ELR (cell line): ENCODE measurements at places on chromosomes 6 and 20.
A peak's percentile ranks its signal among the peaks of the same experiment; 100 is the strongest.

DNA sequence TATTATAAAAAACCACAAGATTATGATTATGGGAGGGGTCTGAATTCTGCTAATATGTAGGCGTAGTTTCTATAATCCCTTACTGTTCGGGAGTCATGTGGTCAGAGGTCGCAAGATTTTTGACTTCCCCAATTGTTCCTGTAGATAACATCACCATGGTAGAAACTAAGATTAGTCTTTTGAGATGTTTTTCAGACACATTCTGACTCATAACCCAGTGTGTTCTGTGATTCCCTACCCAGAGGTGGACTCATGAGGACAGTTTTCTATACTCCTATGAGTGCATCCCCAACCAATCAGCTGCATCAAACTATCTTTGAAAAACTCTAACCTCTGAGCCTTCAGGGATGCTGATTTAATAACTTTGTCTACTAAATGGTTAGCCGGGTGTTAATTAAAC lies 175.5 kb downstream of the RFPL4B start:
- DNase-seq, result no peak

GRCh38 chr6:79450984-79451383 lies 86.2 kb downstream of the LCA5 start:
- DNase-seq, result no peak

- no peak for DNase-seq
Observed at GRCh38 chr6:26086211-26086610, 1.0 kb upstream of the HFE start.

- DNase-seq, result no peak
Observed at GRCh38 chr6:158018041-158018771, 36.5 kb downstream of the SYNJ2 start.

DNA sequence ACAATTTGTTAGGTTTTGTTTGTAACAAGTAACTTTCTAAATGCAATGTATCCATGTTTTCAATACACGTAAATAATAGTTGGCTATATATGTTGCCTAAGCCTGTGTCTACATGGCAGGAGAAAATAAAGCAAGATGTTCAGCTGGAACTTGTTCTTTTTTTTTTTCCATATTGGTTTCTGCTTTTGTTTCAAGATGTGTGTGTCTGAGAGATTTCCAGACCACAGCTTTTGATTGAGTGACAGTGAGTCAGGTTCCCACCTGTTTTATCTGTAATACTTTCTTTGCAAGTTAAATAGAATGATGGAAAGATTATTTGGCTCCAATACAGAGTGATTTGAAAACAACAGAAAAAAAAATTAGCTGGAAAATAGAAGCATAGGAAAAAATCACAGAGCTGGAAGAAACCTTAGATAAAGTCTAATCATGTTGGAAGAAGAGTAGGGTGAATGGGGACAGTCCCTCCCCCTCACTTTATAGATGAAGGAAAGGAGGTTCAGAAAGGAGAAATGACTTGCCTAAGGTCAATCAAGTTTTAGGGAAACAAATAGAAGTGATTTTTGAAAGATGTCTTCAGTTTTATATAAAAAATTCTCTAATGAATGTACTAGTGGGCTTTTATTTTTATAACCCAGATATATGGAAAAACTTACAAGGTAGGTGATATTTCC lies 150.9 kb upstream of the STMND1 start:
- no peak for DNase-seq

GRCh38 chr6:19824058-19824807 lies 12.9 kb upstream of the ID4 start:
- no peak for DNase-seq

DNA sequence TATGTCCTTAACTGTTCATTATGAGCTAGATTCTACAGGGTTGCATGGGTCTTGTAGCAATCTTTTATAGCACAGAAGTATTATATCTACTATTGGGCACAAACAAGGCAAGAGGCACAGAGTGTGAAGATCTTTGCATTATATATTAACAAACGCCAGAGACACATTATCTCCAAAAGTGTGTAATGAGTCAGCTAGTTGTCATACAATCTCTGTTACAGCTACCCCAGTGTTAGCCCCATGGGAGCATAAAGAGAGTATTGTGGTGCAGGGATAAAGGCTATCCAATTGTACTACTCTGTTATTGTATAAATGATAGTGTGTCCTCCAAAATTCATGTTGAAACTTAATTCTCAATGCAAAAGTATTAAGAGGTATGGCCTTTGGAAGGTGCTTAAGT lies 148.4 kb upstream of the RIMS1 start:
- DNase-seq, result no peak

DNA sequence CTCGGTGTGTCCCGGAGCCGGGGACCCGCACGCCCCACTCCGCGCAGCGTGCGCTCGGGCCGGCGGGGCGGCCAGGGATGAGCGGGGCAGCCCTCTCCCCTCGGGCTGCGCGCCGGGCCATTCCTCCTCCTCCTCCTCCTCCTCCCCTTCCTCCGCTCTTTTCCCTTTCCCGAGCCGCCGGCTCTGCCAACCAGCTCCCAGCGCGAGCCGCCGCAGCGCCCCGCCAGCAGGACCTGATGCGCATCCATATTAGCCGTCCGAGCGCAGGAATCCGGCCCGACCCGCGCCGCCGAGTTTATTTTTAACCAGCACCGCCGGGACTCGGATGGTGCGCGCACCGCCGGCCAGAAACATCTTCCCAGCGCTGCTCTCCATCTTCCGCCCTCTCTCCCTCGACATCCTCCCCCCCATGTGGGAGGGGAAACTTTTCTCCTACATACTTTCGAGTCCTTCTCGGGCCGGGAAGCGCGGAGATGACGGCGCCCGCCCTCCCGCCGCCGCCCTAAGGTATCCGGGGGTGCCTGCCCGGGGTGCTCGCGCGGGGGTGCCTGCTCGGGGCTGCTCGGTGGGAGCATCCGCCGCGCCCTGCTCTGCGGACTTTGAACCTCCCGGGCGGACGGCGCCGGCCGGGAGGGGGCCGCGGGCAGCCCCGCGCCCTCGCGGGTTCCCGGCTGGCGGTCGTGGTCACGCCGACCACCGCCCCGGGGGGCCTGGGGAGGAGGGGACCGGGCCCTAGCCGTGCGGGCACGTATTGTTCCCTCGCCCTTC lies 619 bp downstream of the RREB1 start:
- DNase-seq, result peak; percentile 70

DNA sequence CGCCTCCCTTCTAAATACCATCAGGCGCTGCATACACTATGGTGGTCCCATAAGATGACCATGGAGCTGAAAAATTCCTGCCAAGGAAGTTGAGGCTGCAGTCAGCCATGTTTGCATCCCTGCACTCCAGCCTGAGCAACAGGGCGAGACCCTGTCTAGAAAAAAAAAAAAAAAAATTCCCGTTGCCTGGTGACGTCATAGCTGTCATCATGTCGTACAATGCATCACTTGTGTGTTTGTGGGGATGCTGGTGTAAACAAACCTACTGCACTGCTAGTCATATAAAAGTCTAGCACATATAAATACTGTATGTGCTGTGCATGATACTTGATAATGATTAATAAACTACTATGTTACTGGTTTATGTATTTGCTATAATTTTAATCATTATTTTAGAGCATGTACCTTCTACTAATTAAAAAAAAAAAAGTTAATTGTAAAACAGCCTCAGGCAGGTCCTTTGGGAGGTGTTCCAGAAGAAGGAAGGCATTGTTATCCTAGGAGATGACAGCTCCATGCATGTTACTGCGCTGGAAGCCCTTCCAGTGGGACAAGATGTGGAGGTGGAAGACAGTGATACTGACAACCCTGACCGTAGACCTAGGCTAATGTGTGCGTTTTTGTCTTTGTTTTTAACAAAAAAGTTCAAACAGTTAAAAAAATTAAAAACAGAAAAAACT lies 132.6 kb downstream of the BANF2 start:
- DNase-seq, result no peak

DNA sequence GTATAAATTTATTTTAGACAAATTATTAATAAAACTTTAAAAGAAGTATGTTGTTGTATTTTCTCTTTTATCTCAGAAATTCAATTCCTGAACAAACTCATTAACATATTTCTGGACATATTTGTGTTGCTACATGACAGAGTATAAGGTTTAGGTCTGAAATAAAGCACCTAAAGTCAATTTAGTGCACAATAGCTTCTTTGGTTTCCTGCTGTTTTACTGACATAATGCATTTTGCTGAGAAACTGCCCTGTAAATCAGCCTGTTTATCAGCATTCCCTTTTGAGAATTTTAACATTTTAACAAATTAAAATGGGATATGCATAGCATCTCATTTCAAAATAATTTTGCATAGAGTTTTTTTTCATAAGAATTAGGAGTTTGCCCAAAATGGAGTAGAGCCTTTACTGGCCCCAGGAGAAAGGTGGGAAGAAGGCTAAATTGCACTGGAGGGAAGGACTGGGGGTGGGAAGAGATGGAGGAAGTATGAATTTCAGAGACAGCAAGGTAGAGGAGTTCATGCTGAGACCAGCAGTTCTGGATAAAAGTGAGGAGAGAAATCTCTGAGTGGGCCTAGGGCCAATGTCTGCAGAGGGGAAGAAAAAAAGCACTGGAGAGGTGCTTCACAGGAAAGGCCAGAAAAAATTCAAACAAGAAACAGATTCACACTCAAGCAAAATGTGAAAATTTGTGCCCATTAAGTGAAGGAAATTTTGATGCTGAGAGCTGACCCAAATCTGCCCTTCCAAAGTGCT lies 324.2 kb upstream of the HSF2 start:
- no peak for DNase-seq

- no peak for DNase-seq
Observed at GRCh38 chr6:159170333-159170672, 1.1 kb downstream of the FNDC1 start.

- DNase-seq, result peak; percentile 88
Observed at GRCh38 chr6:73074175-73074574, 151.1 kb downstream of the KHDC1L start.

DNA sequence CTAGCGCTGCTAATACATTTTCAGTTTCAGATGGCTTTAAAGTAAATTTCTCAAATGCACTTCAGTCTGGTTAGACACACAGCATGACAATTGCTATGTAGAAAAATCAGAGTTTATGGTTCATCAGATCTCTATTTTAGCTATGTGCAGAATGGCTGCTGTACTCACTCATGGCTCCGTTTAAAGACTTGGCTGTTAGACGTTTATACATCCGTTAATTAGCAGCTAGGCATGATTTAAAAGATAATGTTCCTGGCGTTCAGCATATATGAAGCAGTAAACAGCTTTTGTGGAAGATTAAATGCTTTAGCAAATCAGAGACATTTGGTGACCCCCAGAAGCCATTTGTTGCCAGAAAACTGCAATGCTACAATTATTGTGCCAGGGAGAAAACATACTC lies 350.0 kb upstream of the MANEA start:
- no peak for DNase-seq

- peak; percentile 93 for DNase-seq
Observed at GRCh38 chr6:112153926-112154607, 66.7 kb downstream of the FAM229B start.

- DNase-seq, result no peak
Observed at GRCh38 chr6:161445021-161445799, 171.3 kb upstream of the AGPAT4 start.

DNA sequence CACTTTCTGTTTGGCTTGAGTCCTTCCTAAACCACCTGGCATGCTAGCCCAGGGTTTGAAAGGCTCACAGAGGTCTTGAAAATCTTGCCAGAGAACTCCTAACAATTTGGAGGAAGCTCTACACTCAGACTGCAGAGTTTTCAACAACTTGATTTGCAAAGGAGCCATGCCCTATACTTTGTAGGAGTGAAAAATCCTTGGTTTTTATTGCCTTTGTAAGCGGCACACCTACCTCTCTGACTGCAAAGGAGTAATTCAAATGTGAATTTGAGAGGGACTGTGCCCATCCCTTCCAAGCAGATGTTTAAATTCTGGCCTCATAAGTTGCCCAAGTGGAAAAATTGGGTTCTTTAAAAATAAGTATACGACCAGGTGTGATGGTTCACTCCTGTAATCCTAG lies 41.5 kb downstream of the SLC2A12 start:
- no peak for DNase-seq

DNA sequence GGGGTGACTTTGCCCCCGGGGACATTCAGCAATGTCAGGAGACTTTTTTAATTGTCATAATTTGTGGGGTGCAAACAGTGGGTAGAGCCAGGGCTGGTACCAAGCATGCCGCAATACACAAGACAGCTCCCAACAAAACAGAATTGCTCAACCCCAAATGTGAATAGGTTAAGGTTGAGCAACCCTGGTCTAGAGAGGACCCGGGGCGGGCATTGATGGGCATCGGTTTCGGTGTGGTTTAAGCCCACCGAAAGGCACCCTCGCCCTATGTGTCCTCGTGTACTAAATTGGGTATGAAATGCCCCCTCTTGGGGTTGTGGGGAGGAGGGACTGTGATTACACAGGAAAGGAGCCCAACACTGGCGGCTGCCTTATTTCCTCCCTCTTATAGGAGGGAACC lies 36.0 kb downstream of the KIAA1755 start:
- no peak for DNase-seq

DNA sequence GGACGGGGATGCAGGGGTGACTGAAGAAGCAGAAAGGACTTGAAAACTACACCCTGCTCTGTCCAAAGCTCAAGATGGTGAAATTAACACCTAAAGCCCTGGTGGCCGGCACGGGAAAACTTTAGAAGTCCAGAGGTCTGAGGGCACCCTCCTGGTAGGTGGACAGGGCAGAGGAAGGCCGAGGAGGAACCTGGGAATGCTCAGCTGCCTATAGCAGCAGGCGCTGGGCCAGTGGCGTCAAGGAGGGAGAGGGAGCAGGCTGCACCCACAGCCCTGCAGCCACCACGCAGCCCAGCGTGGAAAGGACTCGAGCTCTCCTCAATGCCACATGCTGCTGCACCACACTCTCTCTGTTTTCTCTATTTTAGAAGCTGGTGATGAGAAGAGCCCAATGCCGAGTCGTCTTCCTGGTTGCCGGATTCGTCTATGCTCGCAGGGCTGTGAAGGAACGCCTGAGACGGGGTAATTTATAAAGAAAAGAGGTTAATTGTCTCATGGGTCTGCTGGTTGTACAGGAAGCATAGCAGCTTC lies 248.3 kb upstream of the AFDN start:
- DNase-seq, result no peak

DNA sequence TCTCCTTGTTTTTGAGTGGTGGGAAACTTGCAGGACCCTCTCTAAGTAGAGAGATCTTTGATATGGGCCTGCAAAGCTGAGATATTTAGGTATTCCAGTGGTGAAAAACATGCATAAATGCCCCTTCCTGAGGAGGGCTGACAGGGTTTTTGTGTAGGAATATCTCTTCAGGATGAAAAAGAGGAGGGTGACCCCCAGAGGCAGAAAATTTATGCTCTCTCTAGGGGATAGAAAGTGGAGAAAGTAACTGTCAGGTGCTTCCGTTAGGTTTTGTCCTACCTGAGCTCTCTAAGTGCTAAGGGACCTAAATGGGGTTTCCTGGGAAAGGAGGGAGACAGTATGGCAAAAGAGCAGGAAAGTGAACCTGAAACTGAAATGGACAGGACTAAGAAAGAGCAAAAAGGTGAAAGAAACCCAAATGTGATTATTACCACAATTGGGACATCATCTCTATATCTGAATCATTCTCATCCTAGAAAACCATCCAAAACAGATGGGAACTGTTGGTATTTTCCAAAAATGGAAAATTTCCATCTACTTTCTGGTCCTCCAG lies 2.0 kb downstream of the COL19A1 start:
- DNase-seq, result no peak

DNA sequence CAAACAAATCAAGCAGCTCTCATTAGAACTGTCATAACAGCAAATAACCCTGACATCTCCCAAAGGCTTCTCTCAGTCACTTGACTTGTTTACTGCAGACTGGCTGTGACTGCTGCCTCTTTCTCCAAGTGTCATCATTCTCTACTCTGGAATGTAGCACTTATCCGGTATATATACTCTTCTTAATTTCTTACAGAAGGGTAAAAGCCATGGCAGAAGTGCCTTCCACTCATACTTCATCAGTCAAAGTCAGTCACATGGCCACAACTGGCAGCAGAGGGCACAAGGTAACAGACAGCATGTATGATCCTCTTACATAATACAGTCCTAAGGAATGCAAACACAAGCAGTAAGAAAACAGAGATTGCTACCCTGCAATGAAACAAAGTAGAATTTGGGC lies 9.3 kb downstream of the NAPB start:
- DNase-seq, result no peak
